NCI-H146 (cell line): ENCODE measurements at places on chromosomes 6 and 20.

GRCh38 chr20:41572010-41572572 is 46.1 kb downstream of the CHD6 start:
- DNase-seq, result no peak

- no peak for DNase-seq
Observed at GRCh38 chr20:23988561-23988960, at the start of gene GGTLC1. TSS of gene GGTLC1 (minus strand) at chr20:23988779. CDS start at chr20:23986611, 2,168 bp downstream.

- no peak for DNase-seq
Observed at GRCh38 chr6:137661601-137662000, 167.4 kb upstream of the OLIG3 start.

DNA sequence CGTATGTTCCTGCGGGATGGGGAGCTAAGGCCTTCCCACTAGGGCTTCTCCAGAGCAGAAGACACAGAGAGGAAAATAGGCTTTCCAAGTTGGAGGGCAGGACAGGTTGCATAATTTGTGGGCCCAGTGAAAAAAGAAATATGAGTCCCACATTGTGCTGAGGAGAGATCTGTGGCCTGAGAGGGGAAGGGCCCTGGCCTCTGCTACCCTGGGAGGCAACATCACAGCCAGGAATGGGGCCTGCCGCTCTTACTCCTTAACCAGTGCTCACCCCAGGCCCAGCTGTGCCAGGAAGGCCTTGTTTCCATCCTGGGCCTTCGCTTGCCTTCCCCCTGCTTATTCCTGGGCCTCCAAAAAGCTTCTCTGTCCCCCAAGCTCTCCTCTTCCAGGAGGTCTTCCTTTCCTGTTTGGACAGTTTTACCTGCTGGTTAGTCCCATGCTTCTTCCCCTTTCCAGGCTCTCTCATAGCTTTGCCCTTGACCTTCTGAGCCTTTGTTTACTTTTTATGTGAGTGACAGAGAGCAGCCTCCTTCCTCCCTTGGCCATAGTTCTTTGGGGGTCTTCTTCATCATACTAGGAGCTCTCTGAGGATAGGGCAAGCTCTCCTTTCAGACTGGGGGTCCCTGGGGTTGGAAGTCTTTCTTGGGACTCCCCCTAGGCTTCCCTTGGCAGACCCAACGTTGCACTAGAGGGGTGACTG is 26.2 kb upstream of the VEGFA start:
- no peak for DNase-seq

DNA sequence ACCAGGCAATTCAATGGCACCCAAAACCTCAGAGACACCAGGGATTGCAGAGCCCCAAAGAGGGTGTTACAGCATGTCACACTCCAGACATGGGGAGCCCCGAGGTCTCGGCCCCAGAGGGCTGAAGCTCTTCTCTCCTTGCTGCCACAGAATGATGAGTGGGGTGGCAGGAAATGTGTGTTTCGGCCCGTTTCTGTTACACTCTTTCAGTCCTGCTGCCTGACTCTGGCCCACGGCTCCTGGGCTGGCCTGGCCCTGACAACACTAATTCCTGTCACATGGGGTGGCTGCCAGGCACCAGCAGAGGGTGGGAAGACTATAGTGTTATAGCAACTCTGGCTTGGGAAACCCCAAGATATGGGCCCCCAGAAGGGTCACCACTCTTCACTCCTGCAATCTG is 183.6 kb downstream of the KHDRBS2 start:
- DNase-seq, result no peak

DNA sequence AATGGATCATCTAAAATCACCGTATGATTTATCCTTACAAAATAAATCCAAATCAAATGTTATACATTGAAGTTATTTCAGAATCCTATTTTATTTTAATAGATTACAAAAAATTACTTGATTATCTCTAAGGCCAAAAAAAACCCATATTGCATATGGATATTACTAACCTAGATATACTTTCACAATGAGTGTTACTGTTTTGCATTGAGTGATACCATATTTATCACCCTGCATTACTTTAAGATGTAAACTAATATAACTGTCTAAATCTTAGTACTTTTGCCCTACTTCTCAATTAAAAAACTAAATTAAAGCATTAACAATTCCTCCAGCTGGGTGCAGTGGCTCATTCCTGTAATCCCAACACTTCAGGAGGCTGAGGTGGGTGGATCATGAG is 11.1 kb downstream of the PPIL4 start:
- DNase-seq, result no peak

GRCh38 chr6:1407499-1407990 is 18.2 kb downstream of the FOXF2 start:
- no peak for DNase-seq

DNA sequence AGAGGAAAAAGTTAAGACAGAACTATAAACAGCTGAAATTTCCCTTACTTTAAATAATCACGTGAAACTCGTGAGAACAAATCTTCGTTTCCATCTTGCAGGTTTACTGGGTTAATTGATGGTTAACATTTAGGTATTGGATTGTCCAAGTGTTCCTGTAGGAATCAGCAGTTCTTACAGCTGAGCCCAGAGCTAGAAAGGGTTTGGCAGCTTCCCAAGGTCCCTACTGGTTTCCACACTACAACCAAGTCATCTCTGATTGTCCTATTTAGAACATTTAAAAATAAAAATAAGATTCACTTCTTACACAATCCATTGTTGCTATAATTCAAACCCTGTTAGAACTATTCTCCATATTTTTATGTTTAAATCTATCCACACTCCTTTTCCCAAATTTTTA is 15.8 kb downstream of the MPC1 start:
- no peak for DNase-seq

- DNase-seq, result no peak
Observed at GRCh38 chr6:117613920-117614560, 11.7 kb upstream of the GOPC start.

DNA sequence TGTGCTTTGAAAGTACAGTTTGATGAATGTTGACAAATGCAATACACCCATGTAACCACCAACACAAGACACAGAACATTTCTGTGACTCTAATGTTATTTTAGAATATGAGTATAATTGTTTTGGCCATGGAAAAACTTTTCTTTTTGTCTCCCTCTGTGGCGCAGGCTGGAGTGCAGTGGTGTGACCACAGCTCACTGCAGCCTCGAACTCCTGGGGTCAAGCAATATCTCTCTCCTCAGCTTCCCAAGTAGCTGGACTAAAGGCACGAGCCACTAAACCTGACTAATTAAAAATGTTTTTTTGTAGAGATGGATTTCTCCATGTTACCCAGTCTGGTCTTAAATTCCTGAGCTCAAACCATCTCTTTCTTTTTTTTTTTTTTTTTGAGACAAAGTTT is 20.3 kb upstream of the BCAS4 start:
- DNase-seq, result no peak

DNA sequence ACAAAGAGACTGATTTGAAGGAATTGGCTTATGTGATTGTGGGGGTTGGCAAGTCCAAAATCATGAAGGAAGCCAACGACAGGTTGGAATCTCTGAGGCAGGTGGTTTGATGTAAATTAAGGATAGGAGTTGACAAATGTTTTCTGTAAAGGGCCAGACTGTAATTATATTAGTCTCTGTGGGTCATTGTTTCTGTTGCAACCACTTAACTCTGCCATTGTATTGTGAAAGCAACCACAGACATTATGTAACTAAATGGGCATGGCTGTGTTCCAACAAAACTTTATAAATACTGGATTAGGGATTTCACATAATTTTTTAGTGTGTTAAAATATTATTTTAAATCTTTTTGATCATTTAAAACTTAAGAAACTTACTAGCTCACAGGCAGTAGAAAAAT is 199.2 kb upstream of the MYLIP start:
- DNase-seq, result no peak

GRCh38 chr20:34220561-34220960 is 20.7 kb upstream of the ASIP start:
- no peak for DNase-seq

DNA sequence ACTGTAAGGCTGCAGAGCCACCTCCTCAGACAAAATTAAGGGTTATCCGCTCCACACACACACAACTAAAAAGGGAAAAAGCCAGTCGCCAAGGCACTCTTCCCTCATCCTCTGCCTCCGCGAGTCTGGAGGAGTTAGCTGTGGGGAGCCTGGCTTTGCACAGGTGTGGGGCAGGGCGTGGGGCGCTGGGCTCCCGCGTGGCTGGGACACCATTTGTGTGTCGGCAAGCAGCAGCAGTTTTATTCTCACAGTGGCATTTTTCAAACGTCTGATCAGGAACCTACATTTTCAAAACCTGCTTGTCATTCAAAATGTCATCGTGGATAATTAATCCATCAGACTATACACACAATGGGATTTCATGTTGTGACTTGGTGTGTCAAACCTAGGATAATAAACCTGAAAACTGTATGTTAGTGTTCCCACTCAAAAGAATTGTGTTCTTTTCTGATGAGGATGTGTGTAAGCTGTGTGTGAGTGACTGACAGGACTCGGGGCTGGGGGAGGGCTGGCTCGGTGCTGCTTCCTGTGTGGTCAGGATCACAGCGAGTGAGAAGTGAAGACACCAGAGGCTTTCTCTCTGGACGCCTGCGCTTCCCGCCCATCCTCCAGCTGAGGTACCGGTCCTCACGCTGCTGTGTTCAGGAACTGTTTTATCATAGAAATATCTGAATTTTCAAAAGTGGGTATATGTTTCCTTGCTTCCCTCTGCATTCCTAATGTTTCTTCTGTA is 83.1 kb downstream of the IRF4 start:
- peak; percentile 63 for DNase-seq

- DNase-seq, result peak; percentile 74
Observed at GRCh38 chr20:18057994-18058349, 256 bp upstream of the OVOL2 start.

GRCh38 chr6:79862711-79863110 is 84.6 kb downstream of the ELOVL4 start:
- DNase-seq, result no peak

- no peak for DNase-seq
Observed at GRCh38 chr6:2147766-2148448, 97.5 kb downstream of the GMDS start.

GRCh38 chr20:61882716-61883615 is 182.7 kb downstream of the TAF4 start:
- no peak for DNase-seq

GRCh38 chr6:18412068-18412467 is 24.9 kb downstream of the RNF144B start:
- no peak for DNase-seq

GRCh38 chr20:16104783-16105182 is 468.5 kb downstream of the KIF16B start:
- DNase-seq, result no peak

GRCh38 chr6:43948527-43949485 is 178.4 kb downstream of the MRPL14 start:
- peak; percentile 93 for DNase-seq

- DNase-seq, result no peak
Observed at GRCh38 chr6:83092756-83093399, 25.4 kb downstream of the DOP1A start.

- no peak for DNase-seq
Observed at GRCh38 chr20:4256874-4257273, 241.5 kb upstream of the RNF24 start.

DNA sequence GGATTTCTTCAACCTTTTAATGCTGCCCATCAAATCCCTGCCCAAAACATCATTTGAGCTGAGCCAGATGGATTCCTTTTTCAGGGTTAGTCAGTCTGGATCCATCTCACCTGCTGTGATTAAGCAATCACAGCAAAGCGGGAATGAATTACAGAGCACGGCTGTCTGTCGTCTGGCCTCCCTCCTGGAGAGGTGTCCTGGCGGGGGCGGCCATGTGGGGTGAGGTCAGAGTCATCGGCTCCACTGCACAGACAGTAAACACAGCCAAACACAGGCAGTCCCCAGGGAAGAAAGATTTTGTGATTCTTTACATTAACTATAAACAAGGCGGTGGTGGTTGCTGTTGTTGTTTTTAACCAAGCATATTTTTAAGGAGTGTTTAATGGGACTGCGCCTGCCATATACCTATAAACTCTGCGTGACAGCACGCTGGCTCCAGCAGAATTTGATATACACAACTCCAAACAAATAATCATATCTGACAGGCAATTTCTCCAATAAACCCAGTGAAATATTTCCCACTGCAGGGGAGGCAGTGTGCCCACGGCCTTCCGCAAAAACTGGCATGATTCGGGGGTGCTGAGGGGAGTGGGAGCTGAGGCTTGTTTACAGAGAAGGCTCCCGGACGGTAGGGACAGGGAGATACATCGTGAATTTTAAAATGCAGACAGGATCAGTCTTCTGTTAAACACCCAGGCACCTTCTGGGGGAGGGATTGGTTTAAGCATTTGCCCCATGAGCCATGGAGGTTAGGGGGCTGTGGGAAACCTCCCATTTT is 232.0 kb upstream of the PMEPA1 start:
- DNase-seq, result peak; percentile 79

DNA sequence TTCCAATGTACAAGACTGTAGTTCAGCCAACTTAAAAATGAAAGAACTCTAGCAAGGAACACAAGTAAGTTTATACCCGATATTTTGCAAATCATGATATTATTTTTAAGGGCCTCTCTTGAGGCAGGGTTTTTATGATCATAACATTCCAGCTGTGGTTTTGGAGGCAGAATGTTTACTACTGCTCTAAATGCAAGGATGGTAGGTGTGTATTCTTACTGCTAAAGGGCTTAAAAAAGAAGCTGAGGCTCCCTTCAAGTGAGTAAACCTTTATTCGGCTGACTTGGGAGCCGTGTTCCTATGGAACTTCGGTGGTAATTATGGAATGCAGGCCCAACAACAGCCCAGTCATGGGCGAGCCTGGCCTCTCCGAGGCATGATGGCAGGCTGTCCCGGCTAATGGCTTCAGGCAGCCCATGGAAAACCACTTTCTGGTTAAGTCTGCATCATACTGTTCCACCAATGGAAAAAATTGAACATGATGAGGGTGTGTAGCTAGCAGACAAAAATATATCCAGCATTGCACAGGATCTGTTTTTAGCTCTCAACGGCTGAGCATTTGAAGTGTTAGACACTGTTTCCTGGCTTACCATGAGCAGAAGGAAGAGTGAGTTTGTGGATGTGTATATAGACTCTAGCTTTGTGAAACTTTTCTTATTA is 111.5 kb downstream of the TIAM2 start:
- no peak for DNase-seq

DNA sequence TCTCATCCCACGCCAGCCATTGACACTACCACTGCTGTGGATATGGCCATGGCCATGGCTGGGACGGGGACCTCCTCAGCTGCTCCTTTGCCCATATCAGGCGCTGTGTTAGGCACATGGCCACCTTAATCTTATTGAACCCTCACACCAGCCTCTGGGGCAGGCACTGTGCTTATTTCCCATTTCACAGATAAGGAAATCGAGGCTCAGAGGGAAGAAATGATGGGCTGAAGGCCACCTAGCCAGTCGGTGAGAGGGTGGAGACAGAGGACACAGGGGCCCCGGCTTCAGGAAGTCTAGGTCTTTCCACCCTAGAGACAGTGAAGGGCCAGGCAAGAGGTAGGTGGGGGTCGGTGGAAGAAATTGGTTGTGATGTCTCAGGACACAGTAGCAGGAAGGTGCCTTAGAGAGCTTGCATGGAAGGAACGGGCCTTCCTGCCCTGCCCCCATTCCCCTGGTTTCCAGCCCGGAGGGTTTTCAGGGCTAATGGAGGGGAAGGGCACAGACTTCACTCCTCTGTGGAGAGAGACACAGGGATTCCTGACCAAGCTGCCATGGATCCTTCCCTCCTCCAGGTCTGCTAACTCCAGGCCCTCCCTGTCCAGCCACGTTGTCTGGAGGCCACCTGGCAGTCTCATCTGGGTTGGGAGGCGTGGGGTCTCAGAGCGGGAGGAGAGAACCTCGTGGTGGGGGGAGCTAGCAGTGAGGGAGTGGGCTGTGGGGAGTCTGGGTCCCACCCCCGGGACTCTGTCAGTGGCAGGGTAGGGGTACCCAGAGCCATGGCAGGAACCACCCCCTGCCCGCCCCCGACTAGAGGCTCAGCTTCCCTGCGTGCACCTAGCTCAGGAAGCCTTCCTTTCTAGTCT is 120.4 kb downstream of the VEGFA start:
- DNase-seq, result peak; percentile 82
